ENCODE measurements at places on chromosomes 12 and 14.

DNA sequence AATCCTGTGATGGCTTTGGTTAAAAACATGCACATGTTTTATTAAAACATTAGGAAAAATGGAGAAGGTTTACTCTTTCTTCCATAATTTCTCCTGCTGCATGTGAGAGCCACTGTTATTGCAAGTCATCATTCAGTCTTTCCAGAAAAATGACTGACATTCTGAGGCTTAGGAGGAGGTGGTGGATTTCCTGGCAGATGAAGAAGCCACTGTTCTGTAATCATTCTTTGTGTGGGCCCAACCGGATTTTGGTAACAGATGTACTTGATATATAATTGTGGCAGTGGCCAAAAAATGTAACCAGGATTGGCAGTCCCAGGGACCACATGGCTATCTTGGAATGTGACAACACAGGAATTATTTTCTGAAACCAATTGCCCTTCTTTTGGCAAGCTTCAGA, 120.2 kb downstream of the DAAM1 start:
- no peak for DNase-seq

DNA sequence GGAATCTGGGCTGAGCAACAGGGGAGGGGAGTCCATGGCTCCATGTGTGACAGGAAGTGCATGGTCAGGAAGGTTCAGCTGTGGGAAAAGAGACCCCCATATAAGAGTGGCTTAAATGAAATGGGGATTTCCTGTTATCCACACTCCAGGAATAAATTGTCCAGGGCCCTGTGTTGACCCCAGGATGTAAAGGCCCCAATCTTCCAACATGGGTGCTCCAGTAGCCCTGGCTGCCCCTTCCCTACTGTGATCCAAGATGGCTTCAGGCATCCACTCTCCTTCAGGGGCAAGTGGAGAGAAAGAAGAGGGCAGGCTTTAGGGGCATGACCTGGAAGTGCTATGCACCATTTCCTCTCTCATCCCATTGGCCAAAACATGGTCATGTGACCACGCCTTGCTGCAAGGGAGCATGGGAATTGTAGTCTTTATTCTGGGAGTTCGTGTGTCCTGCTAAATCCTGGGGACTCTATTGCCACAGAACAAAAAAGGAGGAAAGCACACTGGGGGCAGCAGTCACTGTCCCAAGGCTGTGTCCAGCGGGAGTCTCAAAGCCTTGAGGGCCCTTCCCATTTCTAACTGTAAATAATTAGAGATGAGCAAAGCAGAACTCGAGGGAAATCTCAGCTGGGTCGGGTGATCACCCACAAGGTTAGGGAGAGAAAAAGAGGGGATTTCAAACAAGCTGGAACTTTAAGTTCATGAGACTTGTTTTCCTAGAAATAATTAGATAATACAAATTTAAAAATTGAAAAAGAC, 289.2 kb downstream of the ADGRD1 start:
- DNase-seq, result no peak

DNA sequence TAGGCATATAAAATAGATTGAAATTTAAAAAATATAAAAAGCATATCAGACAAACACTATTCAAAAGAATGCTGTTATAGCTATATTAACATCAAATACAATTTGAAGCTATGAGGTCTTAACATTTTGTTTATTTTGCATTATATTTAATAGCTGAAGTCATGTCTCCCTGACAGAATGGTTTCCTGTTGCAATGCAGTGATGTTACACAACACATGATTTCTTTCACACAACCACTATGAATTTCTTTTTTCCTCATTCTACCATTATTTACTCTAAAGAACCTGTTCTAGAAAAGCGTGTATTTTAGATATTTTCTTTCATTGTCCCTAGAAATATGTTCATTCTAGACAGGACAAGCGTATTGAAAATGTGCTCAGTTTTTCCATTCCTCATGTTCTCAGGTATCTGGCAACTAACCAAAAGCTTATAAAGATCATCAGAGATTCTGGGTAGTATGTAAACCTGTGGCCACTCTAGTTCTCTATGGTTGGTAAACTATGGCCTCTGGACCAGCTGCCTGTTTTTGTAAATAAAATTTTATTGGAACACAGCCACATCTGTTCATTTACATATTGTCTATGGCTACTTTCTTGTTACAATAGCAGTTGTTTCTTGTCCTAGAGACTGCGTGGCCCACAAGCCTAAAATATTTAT, 183.8 kb downstream of the FOXA1 start:
- DNase-seq, result no peak

DNA sequence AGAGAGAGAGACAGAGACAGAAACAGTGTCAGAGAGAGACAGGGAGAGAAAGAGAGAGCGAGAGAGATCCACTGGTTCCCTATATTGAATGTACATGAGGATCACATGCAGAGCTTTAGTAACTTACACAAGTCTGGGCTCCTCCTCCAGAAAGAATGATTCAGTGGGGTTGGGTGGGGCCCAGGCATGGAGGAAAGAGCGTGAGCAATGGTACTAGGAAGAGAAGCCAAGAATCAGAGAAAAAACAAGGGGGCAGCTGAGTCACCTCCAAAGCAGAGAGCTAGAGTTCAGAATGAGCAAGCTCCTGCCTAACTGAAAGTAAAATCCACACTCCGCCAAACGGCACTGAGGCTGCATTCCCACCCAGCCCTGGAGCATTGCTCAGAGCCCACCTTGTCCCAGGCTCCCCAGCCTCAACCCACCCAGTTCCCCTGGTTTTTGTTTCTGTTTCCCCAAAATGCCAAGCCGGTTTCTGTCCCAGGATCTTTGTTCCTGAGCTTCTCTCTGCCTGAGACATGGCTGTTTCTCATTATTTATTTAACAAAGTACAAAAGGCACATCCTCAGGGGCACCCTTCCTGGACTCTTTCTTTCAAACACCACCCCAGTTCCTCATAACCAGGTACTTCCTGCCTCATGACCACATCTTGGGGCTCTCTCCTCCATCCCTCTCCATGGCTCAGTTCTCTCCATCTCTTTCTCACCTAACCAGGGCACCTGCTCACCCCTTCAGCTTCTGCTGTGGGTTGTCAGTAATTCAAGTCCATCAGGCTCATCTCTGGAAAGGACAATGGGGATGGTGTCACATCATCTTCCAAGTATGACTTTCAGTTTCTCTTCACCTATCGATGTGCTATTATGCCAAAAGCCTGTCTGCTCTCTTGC, 670.3 kb upstream of the TBX3 start:
- DNase-seq, result peak; percentile 98

DNA sequence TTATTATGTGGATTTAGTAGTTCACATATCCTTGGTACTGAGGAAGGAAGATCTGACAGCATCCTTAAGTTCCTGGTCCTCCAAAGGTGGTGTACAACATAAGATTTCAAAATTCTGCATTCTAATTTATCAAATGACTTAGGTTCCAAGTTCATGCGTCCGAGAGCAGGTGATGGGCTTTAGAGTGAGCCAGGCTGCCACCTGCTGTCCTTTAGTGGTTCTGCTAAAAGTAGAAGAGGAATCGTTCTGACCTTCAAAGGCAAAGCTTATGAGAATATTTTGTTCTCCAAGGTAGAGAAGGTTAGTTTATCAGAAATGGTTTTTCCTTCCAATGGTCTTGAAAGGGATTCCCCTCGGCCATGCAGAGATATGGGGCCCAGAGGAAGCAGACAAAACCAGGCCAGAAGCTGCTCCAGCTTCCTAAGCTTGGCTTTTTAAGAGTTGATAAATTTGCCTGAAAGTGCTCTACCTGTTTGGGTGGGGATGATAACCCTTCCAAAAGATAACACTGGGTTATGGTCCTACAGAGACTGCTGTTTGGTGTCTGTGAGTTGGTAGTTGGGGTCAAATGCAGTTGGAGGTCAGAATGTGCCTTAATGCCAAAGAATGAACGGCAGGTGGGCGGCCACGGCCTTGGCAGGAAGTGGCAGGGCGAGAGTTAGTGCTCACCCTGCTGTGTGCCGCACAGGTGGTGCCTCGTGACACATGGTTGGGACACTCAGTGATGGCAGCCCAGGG, 29.1 kb upstream of the LRTM2 start:
- peak; percentile 62 for DNase-seq
